Hindlimb muscle (tissue), 1 donor: ENCODE measurements at places on chromosomes 4 and X. TPM values are rescaled to one million over a fixed set of nuclear protein-coding genes. Genes with fewer than 3 reads are reported as not detected.
A peak's percentile ranks its signal among the peaks of the same experiment; 100 is the strongest.

DNA sequence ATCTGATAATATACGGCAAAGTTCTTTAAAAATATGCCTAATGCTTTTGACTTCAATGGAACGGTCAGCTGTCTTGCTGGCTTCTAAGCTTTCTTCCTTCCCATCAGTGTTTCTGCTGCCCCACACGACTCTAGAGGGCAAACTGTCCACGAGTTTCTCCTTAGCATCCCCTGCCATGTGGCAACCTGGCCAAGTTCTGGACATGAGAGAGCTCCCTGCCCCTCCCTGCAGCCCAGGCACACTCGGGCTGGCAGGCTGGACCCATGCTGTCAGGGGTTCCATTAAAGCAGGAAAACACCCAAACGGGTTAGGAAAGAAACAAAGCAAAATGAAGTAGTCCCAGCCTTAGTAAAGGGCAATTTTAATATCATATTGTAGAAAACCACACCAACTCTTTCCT is 38.8 kb downstream of the KDR start:
- no peak for DNase-seq

GRCh38 chr4:173448608-173449379 is 49.9 kb upstream of the SCRG1 start:
- DNase-seq = peak; percentile 28

Gene TMPRSS11A
- polyA plus RNA-seq = 0.12 TPM

- DNase-seq = peak; percentile 12
These were observed 613.4 kb upstream of the NR3C2 start for GRCh38 chr4:149055624-149056023.

Gene WAS
- 4.2 TPM for polyA plus RNA-seq

Gene CXCL6
- not detected for polyA plus RNA-seq

Gene ADH1A
- polyA plus RNA-seq = 0.88 TPM

Gene GPR50
- 0.23 TPM for polyA plus RNA-seq

Gene TRIM61
- polyA plus RNA-seq = 3.1 TPM

DNA sequence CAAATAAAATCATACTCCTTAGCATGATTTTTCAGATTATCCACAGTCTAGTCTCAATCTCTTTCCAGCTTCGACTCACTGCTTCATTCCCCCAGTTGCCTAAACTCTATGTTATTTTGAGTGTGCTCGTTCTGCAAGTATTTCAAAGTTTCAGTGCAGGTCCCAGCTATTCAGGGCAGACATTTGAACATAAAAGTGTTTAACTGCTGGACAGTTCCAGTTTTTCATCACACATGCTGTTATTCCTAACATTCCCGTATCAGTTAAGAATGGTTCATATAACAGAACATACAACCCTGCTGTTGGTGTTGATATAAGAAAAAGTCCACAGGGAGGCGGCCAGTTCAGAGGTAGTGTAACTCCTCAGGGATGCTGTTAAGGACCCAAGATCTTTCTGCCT is 113.3 kb downstream of the SLIT2 start:
- DNase-seq = no peak

GRCh38 chr4:123790681-123791080 is 394.1 kb downstream of the SPRY1 start:
- no peak for DNase-seq

- DNase-seq = no peak
These were observed 96.1 kb downstream of the MAMLD1 start for GRCh38 chrX:150459196-150459595.

Gene SOWAHB
- 0.06 TPM for polyA plus RNA-seq

DNA sequence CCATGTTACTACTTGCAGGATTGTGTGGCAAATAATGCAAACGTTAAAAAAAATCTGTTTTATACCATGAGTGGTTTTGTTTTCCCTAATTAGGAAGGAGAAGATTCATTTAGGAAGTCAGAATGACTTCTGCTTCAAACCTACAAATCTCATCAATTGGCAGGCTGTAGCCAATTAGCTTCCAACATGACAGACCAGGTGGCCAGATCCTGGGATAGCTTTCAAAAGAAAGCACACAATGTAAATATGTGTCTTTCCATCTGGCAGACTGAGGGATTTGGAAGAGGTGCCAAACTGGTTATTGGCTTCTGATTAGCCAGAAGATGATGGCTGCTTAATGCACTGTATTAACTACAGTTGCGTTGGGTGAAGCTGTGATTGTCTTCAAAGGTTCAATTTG is 432.8 kb downstream of the ANKRD50 start:
- DNase-seq = no peak

DNA sequence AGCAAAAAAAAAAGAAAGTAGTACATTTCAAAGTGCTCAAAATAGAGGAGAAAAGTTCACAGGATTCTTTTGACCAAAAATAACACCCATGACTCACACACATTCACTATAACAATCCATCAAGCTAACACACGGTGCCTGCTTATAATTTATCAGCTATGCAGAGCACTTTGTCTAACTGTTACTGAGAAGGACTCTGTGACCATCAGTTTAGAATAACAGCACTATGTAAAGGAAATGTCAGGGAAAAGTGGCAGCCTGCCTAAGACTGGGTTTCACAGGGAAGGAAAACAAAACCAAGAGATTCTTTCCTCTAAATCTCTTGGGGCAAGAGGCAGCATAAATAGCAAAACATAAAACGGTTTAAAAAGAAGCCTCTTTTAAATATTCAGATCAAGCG is 54.8 kb downstream of the CCDC149 start:
- DNase-seq = peak; percentile 29

DNA sequence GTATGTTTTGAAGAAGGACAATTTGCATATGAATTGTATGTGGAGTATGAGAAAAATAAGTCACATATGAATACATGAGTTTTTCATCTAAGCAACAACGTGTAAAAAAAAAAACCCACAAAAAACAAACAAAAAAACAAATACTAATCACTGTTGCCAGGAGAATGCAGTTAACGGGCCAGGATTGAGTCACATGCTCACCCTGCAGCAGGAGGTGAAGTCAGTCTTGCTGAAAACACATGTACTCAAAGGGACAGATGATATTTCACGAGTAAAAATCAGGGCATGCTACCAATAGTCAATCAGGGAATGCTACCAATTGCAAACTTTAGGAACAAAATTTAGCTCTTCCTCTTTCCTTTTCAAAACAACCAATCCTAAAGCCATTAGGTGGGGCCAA is 10.4 kb upstream of the DCLK2 start:
- DNase-seq = no peak
